ENCODE measurements at places on chromosomes 4 and X. TPM values are rescaled to one million over a fixed set of nuclear protein-coding genes. Genes with fewer than 3 reads are reported as not detected.

Gene RGN
- total RNA-seq: not detected

Gene SNCA
- total RNA-seq: 0.14 TPM

Gene APELA
- not detected for total RNA-seq

Gene CDKL2
- total RNA-seq: 0.99 TPM

Gene CXXC4
- total RNA-seq: not detected

Gene TBC1D9
- total RNA-seq: 7.3 TPM

Gene SPARCL1
- total RNA-seq: not detected

Gene CXCL10
- total RNA-seq: 0.12 TPM

Gene HPGDS
- not detected for total RNA-seq

Gene EMCN
- not detected for total RNA-seq

Gene CTSO
- total RNA-seq: 0.82 TPM

Gene TKTL2
- not detected for total RNA-seq

Gene TLR2
- total RNA-seq: 0.13 TPM

Gene RBM46
- not detected for total RNA-seq

All from A549 treated with CpdA at 1 μM for 4 hours (cell line).